Liver (tissue), 10 donors: ENCODE measurements at places on chromosomes 11 and 22. TPM values are rescaled to one million over a fixed set of nuclear protein-coding genes. Genes with fewer than 3 reads are reported as not detected.
A peak's percentile ranks its signal among the peaks of the same experiment; 100 is the strongest.

DNA sequence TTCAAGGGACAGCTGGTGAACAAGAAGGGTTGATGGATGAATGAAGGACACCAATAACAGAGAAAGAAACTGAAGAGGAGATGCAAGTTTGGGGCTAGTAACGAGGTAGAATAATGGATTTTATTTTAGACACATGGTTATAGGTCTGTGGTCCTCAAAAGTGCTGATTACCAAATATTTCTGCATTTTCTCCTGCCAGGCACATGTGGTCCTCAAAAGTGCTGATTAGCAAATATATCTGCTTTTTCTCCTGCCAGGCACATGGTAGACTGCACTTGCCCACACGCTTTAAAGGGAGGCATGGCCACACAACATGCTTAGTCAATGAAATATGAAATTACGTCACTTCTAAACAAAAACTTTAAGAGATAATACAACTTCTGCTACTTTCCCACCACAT is 373.1 kb upstream of the SYN3 start:
- H3K27ac ChIP-seq = no peak overlapping the region
- no peaks in the 10 kb centered on the region for H3K27me3 ChIP-seq
- H3K4me3 ChIP-seq = no peak overlapping the region
- no peaks in the 10 kb centered on the region for H3K36me3 ChIP-seq
- H3K4me1 ChIP-seq = no peaks in the 10 kb centered on the region

GRCh38 chr22:26667140-26667539 is 9.8 kb downstream of the MIAT start:
- H3K27me3 ChIP-seq = no peaks in the 10 kb centered on the region
- no peaks in the 10 kb centered on the region for H3K36me3 ChIP-seq
- no peaks in the 10 kb centered on the region for H3K4me1 ChIP-seq
- H3K4me3 ChIP-seq = no peak overlapping the region
- no peak for DNase-seq
- H3K27ac ChIP-seq = no peak overlapping the region

DNA sequence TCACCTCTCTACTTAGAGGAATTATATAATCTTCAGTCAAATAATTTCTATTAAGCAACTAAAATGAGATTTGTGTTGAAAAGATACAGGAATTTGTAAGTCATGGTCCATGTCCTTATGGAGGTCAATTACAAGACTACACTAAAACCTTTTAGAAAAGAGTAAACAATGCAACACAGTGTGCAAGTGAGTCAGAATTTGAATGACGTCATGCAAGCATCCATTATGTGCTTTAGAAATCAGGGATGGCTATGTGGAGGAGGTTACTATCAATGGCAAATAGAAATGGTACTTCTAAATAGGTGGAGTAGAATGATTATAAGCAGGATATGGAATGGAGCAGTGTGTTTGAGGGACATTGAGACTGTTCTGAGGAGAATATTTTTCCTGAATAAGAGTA is 16.6 kb downstream of the OR10D3 start:
- DNase-seq = no peak
- H3K27me3 ChIP-seq = peaks cover 4% of the 10 kb centered on the region
- H3K4me1 ChIP-seq = no peaks in the 10 kb centered on the region
- no peak overlapping the region for H3K27ac ChIP-seq

- no peak for DNase-seq
- no peak overlapping the region for H3K27ac ChIP-seq
- no peaks in the 10 kb centered on the region for H3K27me3 ChIP-seq
- peaks cover 25% of the 10 kb centered on the region for H3K4me1 ChIP-seq
Observed at GRCh38 chr11:62883673-62884072, 3.0 kb downstream of the SLC3A2 start.

- H3K27ac ChIP-seq = no peak overlapping the region
- no peak for DNase-seq
- no peaks in the 10 kb centered on the region for H3K27me3 ChIP-seq
- no peaks in the 10 kb centered on the region for H3K36me3 ChIP-seq
Observed at GRCh38 chr11:111155021-111155420, 90.5 kb upstream of the POU2AF2 start.

- H3K4me3 ChIP-seq = no peak overlapping the region
- H3K36me3 ChIP-seq = peaks cover 8% of the 10 kb centered on the region
- H3K27me3 ChIP-seq = no peaks in the 10 kb centered on the region
- DNase-seq = peak; percentile 74
- H3K4me1 ChIP-seq = no peaks in the 10 kb centered on the region
Observed at GRCh38 chr11:72091292-72091691, 10.6 kb downstream of the LRRC51 start.

- peak within 1 kb of the TSS; percentile 47 for H3K4me3 ChIP-seq
- no peaks in the 10 kb centered on the region for H3K27me3 ChIP-seq
- H3K27ac ChIP-seq = peak within 1 kb of the TSS; percentile 92
Observed at GRCh38 chr11:108498046-108498815, at the start of gene POGLUT3. TSS of gene POGLUT3 (minus strand) at chr11:108498384. CDS start at chr11:108498366, 18 bp downstream.

- H3K4me1 ChIP-seq = no peaks in the 10 kb centered on the region
- no peak overlapping the region for H3K4me3 ChIP-seq
- H3K27ac ChIP-seq = no peak overlapping the region
- no peaks in the 10 kb centered on the region for H3K27me3 ChIP-seq
- DNase-seq = no peak
- no peaks in the 10 kb centered on the region for H3K36me3 ChIP-seq
Observed at GRCh38 chr22:48923165-48923865, 904.4 kb downstream of the BRD1 start.

DNA sequence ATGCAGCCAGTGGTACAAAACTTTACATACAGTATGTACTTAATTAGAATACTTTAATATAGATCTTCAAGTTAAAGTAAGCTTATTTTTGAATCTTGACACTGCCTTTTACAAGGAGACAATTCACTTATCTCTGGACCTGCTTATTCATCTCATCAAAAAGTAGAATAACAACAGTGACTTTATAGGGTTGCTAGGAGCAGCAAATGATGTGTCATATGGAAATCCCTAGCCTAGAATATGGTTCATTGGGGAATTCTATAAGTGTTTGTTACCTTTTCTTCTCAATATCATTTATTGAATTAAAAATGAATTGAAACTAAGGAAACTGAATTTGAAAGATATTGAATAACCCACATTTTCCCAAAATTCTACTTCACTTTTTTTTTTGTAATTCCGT is 45.0 kb upstream of the FIBIN start:
- H3K4me1 ChIP-seq = peaks cover 19% of the 10 kb centered on the region
- H3K27me3 ChIP-seq = no peaks in the 10 kb centered on the region
- no peak for DNase-seq
- H3K36me3 ChIP-seq = no peaks in the 10 kb centered on the region

- no peak for DNase-seq
- H3K36me3 ChIP-seq = no peaks in the 10 kb centered on the region
- no peak overlapping the region for H3K4me3 ChIP-seq
- H3K27me3 ChIP-seq = no peaks in the 10 kb centered on the region
- no peak overlapping the region for H3K27ac ChIP-seq
Observed at GRCh38 chr11:19598456-19598855, 114.2 kb upstream of the NAV2 start.

DNA sequence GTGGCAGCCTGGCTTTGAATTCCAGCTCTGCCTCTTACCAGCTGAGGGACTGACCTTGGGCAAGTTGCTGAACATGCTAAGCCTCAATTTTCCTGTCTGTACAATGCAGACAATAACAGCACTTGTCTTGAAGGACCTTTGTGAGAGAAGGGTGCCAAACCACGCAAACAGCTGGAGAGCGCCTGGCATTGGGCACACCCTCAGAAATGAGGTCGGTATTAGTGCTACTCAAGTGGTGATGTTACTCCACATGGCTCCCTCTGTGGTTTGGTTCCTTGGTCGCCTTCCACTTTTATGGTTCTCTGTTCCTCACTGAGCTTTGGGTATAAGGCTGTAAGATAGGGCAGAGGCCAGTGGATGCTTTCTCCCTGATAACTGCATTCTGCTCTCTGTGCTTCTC is 8.2 kb downstream of the UBASH3B start:
- H3K4me1 ChIP-seq = peaks cover 3% of the 10 kb centered on the region
- no peaks in the 10 kb centered on the region for H3K27me3 ChIP-seq
- no peak overlapping the region for H3K4me3 ChIP-seq
- H3K27ac ChIP-seq = no peak overlapping the region

- H3K4me3 ChIP-seq = no peak overlapping the region
- peaks cover 59% of the 10 kb centered on the region for H3K4me1 ChIP-seq
- peak overlapping the region; percentile 88 for H3K27ac ChIP-seq
- DNase-seq = no peak
Observed at GRCh38 chr22:28819253-28820096, 19.1 kb upstream of the XBP1 start.

GRCh38 chr11:10502770-10503169 is 38.2 kb downstream of the RNF141 start:
- no peak overlapping the region for H3K27ac ChIP-seq
- no peak overlapping the region for H3K4me3 ChIP-seq
- H3K36me3 ChIP-seq = no peaks in the 10 kb centered on the region
- no peak for DNase-seq

- H3K4me1 ChIP-seq = peaks cover 9% of the 10 kb centered on the region
- DNase-seq = no peak
- no peaks in the 10 kb centered on the region for H3K27me3 ChIP-seq
- no peaks in the 10 kb centered on the region for H3K36me3 ChIP-seq
- H3K4me3 ChIP-seq = no peak overlapping the region
- H3K27ac ChIP-seq = no peak overlapping the region
Observed at GRCh38 chr11:7605186-7605943, 67.9 kb downstream of the CYB5R2 start.

- H3K4me3 ChIP-seq = no peak overlapping the region
- no peaks in the 10 kb centered on the region for H3K36me3 ChIP-seq
- peaks cover 4% of the 10 kb centered on the region for H3K4me1 ChIP-seq
- H3K27me3 ChIP-seq = no peaks in the 10 kb centered on the region
- DNase-seq = no peak
Observed at GRCh38 chr11:34745195-34745594, 124.3 kb downstream of the EHF start.

GRCh38 chr22:47056361-47056760 is 293.9 kb downstream of the TBC1D22A start:
- DNase-seq = no peak
- H3K4me1 ChIP-seq = no peaks in the 10 kb centered on the region
- no peaks in the 10 kb centered on the region for H3K27me3 ChIP-seq
- H3K27ac ChIP-seq = no peak overlapping the region
- no peaks in the 10 kb centered on the region for H3K36me3 ChIP-seq
- no peak overlapping the region for H3K4me3 ChIP-seq

GRCh38 chr22:42720263-42721044 is at the start of gene A4GALT:
TSS of gene A4GALT (minus strand) at chr22:42720870. CDS start at chr22:42693951, 26,919 bp downstream.
- no peaks in the 10 kb centered on the region for H3K27me3 ChIP-seq
- no peak for DNase-seq
- H3K36me3 ChIP-seq = no peaks in the 10 kb centered on the region

- no peak overlapping the region for H3K4me3 ChIP-seq
- H3K27me3 ChIP-seq = no peaks in the 10 kb centered on the region
- no peaks in the 10 kb centered on the region for H3K4me1 ChIP-seq
- no peak for DNase-seq
Observed at GRCh38 chr11:20873054-20873453, 203.7 kb downstream of the NELL1 start.

MFNG gene
- 7.9 TPM for total RNA-seq

DCHS1 gene
- 8.9 TPM for total RNA-seq

KDM4E gene
- not detected for total RNA-seq

CSNK2A3 gene
- 0.92 TPM for total RNA-seq

OR5AK2 gene
- not detected for total RNA-seq

NXPE1 gene
- total RNA-seq = not detected

TSPAN32 gene
- 0.25 TPM for total RNA-seq

DDIAS gene
- 8.4 TPM for total RNA-seq

GAS2 gene
- total RNA-seq = 75.6 TPM

ENTHD1 gene
- not detected for total RNA-seq

NNMT gene
- total RNA-seq = 2,438 TPM
